Urothelium cell line (cell line): ENCODE measurements at places on chromosomes 12 and 14.

DNA sequence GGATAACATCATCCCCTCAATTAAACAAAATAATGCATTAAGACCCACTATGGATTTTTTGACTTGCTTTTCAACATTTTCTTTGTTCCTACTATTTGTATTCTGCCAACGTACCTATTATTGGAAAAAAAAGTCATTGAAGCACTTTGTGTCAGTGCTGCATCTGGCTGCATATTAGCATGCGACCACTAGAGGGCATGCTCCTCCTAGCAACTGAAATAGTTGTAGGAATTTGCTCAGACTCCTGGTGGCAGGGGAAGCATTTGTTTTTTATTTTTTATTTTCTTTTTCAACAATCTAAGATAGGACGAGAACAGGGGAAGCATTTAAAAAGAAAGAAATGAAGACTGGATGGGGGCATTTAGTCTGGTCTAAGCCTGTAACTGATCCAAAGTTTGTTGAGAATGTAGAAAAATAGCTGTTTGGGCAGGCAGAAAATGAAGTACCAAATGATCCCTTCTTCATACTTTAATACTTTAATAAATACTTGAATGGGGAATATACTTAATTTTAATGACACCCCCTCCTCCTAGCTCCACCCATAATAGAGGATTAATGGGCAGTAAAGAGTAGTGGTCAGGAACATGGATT, 14.5 kb upstream of the CLEC4A start:
- peak; percentile 78 for DNase-seq

GRCh38 chr14:70130482-70130881, 58.3 kb downstream of the SLC8A3 start:
- DNase-seq, result no peak

DNA sequence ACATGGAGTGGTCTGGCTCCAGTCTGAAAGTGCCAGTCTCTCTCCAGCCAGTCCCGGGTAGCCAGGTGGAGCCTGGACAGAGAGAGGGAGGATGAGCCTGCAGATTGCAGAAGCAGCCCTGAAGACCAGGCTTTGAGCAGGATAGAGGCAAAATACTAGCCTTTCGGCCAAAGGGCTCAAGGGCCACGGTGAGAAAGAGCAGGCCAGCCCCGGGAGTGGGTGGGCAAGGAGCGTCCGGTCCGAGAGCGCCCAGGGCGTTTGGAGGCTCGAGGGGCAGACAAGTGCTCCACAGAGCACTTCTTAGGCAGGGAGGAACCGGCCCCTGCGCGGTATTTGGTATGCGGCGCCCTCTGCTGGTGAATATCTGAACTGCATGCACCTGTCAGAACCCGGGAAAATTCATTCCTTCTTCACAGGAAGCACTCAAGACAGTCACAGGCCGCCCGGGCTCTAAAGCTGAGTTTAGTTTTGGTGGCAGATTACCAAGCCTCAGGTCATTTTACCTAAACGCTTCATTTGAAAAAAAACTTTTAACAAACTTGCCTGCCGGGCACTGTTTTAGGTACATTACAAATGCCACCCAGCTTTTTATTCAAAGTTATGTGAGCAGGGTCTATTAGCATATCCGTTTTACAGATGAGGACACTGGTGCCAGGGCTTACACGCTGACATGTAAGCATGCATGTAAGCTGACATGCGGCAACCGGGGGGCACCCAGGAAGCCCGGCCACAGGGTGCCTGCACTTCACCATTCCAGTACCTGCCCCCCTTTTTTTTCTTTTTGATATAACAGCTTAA, 21.0 kb upstream of the PSMC1 start:
- DNase-seq, result peak; percentile 72

DNA sequence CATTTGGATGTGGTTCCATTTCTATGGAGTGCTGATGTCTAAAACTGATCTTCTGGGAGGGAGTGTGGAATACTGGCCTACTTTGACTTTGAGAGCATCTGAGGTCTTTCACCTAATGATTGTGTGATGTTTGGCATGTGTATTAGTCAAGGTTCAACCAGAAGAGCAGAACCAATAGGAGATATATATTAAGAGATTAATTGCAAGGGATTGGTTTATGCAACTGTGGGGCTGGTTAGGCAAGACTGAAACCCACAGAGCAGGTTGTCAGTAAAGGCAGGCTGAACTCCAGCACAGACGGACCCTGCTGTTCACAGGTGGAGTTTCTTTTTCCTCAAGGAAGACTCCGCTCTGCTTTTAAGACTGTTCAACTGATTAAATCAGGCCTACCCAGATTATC, 11.6 kb downstream of the BMAL2 start:
- no peak for DNase-seq

GRCh38 chr14:98035396-98035795, 1236.6 kb downstream of the BCL11B start:
- DNase-seq, result no peak

- DNase-seq, result peak; percentile 57
Observed at GRCh38 chr12:102883204-102883799, 33.7 kb downstream of the PAH start.

DNA sequence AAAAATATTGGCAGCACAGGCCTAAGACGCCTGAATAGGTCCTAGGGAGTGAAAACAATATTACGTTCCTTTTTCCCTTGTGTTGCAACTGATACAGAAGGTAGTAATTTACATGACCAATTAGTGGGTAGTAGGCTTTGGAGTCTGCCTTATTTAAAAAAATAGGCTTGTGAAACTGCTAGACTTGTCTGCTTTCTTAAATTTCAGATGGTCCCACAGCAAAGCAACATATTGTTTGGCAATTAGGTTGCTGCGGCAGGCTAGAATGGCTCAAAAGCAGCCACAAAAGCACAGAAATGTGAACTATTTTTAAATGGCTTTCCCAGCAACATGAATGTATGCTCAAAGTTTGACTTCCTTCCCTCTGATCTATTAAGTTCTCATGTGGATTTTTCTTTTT, 211.9 kb downstream of the TTC8 start:
- DNase-seq, result no peak

GRCh38 chr12:62279058-62279457, 18.9 kb downstream of the USP15 start:
- DNase-seq, result no peak

DNA sequence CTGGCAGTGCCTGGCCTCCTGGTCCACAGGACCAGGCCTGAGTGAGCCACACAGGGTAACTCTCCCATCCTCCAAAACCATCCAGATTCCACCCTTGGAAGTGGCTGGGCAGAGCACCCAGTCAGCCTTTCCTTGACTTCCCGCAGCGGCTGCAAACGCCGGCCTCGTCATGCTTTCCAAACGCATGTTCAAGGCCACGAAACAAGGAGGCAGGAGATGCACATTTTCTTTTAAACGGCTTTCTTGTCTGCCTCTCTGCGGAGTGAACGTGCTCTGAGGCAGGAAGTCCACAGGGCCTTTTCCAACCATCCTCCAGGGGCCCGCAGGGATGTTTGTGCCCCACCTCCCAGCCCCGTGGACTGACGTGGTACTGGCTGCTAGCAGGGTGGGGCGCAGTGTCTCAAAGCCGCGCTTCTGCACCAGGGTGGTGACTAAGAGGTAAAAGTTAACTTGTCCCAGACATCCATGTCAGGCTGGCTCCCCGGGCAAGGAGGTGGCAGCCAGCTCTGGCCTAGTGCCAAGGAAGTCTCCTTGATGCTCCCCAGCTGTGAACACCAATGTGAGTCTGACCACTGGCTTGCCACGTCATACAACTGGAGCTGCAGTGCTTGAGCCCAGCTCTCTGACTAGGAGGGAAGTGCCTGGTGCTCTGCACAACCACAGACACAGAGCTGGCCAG, 45.0 kb downstream of the KCNA5 start:
- peak; percentile 93 for DNase-seq

- DNase-seq, result no peak
Observed at GRCh38 chr14:37289688-37290087, 92.0 kb downstream of the MIPOL1 start.
